Natural killer cell (primary cell): ENCODE measurements at places on chromosomes 4 and X.
A peak's percentile ranks its signal among the peaks of the same experiment; 100 is the strongest.

GRCh38 chr4:78766650-78767049 lies 9.5 kb upstream of the BMP2K start:
- no peak for DNase-seq

- no peak for DNase-seq
Observed at GRCh38 chrX:21705225-21705624, 47.1 kb upstream of the KLHL34 start.

- peak; percentile 17 for DNase-seq
Observed at GRCh38 chrX:140713174-140713539, 3.6 kb downstream of the LINC00632 start.

DNA sequence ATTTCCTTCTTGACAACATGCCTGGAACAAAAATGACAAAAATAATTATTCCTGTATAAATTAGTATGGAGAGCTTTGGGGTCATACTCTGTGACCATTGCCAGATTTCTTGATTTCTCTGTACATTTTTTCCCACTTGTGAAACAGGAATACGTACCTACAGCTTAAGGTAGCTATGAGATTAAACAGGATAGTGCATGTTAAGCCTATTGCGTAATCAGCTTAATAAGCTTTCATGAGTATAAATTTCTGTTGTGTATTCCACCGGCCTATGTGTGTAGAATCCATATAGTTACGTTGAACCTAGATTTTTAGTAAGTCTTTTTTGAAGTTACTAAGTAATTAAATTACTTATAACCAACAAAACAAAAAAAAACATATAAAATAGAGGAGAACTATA lies 334.9 kb downstream of the DCTD start:
- no peak for DNase-seq

DNA sequence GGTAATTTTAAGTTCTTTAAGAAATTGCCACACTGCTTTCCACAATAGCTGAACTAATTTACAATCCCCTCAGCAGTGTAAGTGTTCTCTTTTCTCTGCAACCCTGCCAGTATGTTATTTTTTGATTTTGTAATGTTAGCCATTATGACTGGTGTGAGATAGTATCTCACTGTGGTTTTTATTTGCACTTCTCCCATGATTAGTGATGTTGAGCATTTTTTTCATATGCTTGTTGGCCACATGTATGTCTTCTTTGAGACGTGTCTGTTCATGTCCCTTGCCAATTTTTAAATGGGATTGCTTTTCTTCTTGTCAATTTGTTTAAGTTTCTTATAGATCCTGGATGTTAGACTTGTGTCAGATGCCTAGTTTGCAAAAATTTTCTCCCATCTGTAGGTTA lies 86.1 kb downstream of the BMP3 start:
- no peak for DNase-seq

- DNase-seq: no peak
Observed at GRCh38 chr4:182895791-182896292, 21.3 kb downstream of the DCTD start.

DNA sequence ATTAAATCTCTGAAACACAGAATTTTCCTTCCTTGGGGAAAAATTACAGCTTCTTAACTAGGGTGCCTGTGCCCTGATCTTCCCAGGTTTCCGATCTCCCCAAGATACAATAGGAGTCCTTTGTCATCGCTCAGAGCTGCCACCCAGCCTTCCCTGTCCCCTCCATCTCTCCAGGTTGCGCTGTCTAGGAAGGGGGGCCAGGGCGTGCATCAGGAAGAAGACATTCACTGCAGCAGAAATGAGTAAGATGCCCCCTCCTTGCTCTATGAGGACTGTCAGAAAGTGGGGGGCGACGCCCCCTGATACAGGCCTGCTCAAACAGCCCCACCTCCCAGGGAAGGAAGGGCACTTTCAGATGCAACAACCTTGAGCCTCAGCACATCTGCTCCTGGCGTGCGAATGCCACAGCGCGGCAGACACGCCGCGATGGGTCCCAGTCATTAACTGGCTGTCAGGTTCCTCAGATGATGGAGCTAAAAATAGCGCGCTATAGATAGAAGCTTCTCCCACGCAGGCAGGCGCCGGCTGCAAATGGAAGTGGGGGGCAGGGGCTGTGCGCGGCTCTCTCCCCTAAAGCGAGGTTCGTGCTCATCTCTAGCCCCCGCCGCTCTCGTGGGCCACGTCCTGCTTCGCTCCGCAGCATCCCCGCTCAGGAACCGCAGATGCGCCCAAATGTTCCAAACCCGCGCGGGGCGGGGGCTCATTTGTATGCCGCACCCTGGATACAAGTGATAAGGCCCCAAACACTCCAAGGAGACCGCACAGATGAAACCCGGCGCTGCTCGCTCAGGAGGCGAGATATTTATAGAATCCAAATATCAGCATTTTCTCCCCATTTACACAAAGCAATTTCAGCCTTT lies 57.6 kb upstream of the LGI2 start:
- DNase-seq: no peak

DNA sequence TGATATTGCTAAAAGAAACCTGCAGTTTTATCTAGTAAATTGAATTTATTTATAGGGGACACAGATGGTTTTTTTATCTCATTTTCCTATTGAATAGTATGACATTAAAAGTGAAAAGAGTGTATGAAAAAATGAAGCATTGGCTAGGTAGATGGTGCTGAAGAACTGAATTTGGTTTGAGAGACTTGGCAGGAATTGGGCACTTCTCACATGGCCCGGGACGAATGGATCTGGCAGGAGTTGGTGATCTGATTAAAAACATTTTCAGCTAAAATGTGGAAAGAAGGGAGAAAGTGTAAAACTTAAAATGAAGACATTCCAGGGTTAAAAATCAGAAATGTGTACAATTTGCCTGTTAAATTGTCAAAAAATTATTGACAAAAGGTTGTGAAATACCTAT lies 1088.5 kb upstream of the PABPC4L start:
- no peak for DNase-seq

DNA sequence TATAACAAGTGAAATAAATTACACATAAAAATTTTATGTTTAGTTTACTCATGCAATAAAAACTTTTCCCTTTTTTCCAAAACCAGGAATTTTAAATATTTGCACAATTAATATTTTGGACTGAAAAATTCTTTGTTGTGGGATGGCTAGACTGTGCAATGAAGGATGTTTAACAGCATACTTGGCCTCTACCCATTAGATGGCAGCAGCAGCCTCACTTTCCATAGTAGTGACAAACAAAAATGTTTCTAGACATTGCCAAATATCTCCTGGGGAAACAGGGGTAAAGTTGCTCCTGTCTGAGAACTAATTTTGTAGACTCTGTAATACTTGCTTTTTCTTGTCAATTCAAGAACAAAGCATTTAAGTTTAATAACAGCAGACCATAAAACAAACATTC lies 49.8 kb downstream of the SCLT1 start:
- DNase-seq: no peak

DNA sequence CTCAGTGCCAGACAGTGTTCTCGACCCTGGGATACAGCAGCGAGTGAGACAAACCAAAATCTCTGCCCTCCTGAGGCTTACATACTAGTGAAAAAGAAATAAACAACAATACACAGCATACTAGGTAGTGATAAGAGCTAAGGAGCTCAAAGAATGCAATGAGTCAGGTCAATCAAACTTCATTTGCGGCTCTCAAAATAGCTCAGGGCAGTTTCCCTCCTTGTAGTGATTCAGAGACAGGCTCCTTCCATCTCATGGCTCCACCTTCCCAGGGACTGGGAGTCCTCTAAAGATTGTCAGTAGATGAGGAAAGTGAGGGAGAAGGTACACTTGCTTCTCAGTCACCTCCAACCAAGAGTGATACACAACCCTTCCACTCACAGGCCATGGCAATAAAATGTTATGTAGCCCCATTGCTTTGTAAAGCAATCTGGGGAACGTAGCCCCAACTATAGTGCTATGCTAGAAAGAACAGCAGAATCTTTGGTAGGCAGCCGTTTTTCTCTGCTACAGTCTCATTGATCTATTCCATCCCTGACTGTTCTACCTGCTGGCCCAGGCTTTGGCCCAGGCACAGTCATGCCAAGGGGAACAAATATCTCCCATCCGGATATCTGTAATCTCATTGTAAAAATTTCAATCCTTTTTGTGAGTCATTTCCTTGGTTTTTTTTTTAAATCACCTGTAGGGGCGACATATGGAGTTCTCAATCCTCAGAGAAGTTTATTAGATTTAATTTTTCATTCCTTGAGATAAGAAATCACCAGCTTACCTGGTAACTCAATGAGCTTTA lies 183.1 kb upstream of the S100G start:
- DNase-seq: no peak
